Activated CD8-positive, alpha-beta memory T cell treated with anti-CD3 and anti-CD28 coated beads, Interleukin-2, amount 50 U/mL, for 48 hours (primary cell): ENCODE measurements at places on chromosomes 5 and 9.

DNA sequence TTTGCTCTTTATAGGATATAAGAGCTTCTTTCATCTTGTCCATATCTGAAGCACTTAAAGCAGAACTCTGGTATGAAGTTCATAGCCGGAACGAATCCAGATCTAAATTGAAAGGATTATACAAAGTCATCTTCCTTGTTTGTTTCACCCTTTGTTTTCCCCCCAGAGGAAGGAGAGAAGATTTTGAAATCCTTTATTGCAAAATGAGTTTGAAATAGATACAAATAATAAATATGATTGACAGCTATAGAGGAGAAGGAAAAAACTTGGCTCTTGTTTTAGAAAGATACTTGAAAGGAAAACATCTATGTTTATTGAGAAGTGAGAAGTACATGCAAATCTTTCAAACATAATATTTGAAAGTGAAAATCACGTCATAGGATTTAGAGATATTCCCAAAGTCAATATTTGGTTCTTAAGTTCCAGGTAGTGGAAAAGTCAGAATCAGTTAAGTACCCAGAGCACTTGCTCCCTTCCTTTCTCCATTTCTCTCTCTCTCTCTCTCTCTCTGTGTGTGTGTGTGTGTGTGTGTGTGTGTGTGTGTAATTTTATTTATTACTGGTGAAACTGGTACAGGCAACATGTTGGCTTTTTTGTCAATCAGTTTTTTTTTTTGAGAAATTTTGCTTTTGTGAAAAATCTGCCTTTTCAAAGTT is 27.2 kb downstream of the PAM start:
- DNase-seq: no peak

DNA sequence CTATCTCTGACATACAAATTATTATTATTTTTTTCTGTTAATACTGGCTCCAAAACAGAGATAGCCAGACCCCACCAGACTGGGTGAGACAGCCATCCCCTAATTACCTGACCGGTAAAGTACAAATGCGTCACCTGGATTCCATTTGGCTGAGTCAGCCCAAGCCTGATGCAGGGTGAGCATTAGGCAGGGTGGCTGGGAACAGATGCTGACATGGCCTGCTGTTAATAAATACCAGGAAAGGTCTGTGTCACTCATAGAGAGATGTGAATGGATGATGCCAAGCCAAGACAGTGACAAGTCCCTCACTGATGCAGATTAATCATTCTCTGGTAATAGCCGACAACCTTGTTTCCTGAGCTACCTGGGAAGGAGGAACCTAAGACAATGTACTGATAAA is 183.5 kb downstream of the TRIM32 start:
- DNase-seq: no peak

GRCh38 chr5:61000887-61001286 is 55.9 kb downstream of the NDUFAF2 start:
- DNase-seq: no peak

DNA sequence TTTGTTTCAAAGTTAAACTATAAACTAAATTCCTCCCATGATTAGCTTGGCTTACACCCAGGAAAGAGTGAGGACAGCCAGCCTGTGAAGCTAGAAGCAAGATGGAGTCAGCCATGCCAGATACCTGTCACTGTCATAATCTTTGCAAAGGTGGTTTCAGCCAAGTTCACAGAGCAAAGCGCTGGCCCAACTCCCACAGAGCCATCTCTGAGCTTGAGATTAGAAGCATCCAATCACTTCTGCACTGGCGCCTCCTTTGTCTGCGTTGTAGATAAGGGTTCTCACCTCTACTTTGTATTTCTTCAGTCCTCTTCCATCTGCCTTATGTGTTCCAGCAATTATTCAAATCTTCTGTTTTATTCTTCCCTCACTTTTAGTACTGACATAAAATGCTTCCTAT is 119.4 kb upstream of the ACO1 start:
- no peak for DNase-seq

DNA sequence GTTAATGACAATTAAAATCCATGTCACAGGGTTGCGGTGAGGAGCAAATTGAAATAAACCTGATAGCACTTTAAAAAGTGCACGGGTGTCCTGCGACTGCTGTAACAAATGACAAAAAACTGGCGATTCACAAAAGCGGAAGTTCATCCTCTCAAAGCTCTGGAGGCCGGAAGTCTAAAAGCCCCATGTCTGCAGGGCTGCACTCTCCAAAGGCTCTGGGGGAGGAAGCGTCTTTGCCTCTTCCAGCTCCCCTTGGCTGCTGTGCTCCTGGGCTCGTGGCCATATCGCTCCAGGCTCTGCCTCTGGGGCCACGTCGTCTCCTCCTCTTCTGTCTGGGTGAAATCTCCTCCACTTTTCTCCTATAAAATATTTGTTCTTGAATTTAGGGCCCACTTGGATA is 273.9 kb upstream of the IRX2 start:
- DNase-seq: no peak

DNA sequence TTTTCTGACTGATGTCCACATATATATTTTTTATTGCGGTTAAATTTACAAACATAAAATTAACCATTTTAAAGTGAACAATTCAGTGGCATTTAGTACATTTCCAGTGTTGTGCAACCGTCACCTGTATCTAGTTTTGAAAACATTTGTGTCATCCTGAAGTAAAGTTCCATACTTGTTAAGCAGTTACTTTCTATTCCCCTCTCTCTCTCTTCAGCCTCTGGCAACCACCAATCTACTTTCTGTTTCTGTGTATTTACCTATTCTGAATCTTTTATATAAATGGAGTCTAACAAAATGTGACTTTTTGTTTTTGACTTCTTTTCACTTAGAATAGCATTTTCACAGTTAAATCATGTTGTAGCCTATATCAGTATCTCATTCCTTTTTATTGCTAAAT is 480.1 kb upstream of the SMARCA2 start:
- no peak for DNase-seq

GRCh38 chr9:86424251-86424891 is 70.2 kb upstream of the TUT7 start:
- DNase-seq: no peak

GRCh38 chr9:69645488-69645887 is 26.7 kb downstream of the APBA1 start:
- DNase-seq: no peak

DNA sequence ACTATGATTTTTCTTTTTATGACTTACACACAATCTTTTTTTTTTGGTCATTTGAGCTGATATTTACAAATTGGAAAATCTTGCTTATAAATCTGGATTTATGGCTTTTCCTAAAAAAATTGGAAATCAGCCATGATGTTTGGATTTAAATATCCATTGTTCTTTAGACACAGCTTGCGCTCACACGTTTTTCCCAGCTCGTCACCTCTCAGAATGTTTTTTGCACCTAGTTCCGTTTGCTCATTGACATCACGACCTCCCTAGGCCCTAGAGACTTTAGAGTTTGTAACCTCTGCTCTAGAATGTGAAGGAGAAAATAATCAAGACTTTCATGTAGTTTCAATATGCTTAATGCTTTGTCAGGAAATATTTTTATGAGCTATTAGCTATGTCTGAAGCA is 930.5 kb downstream of the TLE4 start:
- no peak for DNase-seq

- no peak for DNase-seq
Observed at GRCh38 chr5:80106916-80107315, 71.8 kb downstream of the THBS4 start.

GRCh38 chr9:87537625-87538024 is 40.0 kb downstream of the DAPK1 start:
- no peak for DNase-seq

DNA sequence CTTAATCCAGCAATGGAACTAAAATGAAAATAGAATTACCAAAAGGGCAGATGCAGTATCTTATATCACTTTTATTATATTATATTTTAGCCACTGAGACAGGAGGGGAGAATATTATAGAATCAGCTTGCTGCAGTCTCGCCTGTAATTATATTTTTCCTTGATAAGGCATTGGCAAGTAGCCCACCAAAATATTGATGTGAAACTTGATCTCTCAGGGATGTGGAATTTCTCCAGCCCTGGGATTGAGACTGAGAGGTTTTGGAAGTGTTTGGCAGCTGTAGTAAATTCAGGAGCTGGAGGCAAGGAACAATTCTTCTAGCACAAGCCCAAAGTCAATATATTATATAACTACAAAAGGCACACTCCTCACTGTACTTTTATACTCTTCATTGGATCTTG is 142.1 kb upstream of the ADAMTSL1 start:
- DNase-seq: no peak

DNA sequence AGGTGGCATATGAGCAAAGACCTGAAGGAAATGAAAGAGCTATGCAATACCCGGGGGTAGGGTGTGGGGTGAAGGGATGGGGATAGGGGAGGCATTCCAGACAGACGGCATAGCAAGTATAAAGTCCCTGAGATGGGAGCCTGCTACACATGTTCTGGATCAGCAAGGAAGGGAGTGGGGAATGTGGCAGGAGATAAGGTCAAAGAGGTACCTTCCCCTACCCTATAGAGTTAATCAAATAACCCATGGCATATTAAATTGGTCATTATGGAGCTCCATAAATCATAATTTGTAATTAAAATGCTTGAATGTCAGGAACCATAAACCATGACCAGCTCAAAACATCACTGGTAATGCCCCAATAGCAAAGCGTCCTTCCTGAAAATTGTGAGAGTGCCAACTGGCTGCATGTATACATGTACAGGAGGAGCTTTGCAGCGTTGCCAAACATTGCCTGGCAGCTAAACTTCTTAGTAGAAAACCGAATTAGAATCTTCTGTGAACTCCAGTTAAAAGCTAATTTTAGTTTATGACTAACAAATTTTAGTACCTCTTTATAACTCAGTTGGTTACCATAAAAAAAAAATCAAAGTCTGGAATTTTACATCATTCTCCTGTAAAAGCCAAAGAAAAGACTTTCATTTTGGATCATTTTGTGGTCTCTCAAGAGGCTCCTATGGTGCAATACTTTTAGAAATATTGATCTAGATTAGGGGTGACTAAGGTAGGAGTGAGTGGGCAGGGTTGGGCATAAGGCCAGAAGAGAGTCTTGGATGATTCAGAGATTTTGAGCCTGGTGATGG is 4.7 kb downstream of the DNAI1 start:
- peak; percentile 74 for DNase-seq

GRCh38 chr9:19994296-19994695 is 205.5 kb upstream of the SLC24A2 start:
- no peak for DNase-seq

DNA sequence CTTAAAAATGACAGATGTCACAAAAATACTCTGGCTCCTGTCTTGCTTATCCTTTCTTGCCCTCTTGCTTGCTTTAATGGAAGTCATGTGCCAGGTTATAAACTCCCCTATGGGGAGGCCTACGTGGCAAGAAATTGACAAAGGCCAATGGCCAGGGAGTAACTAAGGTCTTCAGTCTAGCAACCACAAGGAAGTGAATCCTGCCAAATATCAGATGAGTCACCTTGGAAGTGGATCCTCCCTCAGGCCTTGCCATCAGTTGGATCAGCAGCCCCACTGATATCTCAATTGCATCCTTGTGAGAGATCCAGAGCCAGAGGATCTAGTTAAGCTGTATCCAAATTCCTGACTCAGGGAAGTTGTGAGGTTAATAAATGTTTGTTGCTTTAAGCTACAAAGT is 82.8 kb downstream of the CAAP1 start:
- no peak for DNase-seq

DNA sequence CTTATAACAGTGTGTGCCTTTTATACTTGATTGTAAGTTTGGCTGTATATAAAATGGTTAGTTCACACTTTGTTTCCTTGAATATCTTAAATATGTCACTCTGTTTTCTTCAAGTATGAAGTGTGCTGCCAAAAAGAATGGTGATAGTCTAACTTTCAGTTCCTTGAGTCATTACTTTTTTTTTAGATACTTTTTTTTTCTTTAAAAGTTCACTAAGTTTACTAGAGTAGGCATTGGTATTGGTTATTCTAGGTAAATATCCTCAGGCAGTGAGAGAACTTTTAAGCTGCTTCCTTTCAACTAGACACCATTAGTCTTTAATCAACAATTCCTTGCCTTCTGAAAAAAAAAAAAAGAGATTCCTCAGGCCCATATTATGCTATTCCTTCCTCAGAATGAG is 41.9 kb downstream of the SPEF2 start:
- DNase-seq: no peak

DNA sequence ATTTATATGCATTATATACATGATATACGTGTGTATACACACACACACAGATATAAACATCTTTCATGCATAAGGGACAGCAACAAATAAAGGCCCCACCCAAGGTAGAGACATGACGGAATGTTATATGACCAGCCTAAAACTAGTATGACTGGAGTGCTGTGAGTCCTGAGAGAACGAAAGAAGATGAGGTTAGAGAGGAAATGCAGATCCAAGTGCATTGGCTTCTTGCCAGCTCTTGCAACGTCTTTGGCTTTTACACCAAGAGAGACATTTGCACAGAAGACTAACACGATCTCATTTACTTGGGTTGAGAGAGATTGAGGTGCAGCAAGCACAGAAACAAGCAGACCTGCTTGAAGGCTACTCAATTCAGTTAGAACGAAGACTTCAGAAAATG is 23.0 kb downstream of the CDH10 start:
- DNase-seq: no peak
